ENCODE measurements at places on chromosomes 1 and 21. TPM values are rescaled to one million over a fixed set of nuclear protein-coding genes. Genes with fewer than 3 reads are reported as not detected.

The ERRFI1 gene
- total RNA-seq = 3.9 TPM

The CELA2B gene
- 2.7 TPM for total RNA-seq

The RAB29 gene
- 3.0 TPM for total RNA-seq

The MAP10 gene
- total RNA-seq = 2.9 TPM

The CLCNKA gene
- 0.27 TPM for total RNA-seq

The SPAG17 gene
- total RNA-seq = 1.2 TPM

The GLRX2 gene
- 18.4 TPM for total RNA-seq

The GNAT2 gene
- 0.13 TPM for total RNA-seq

The OR11L1 gene
- total RNA-seq = not detected
